Left colon (tissue), 2 donors: ENCODE measurements at places on chromosomes 6 and 20. TPM values are rescaled to one million over a fixed set of nuclear protein-coding genes. Genes with fewer than 3 reads are reported as not detected.

FAM209B gene
- not detected for total RNA-seq

B3GAT2 gene
- not detected for total RNA-seq

VSTM2L gene
- 1.1 TPM for total RNA-seq

LAMA5 gene
- total RNA-seq = 18.2 TPM

MCCD1 gene
- total RNA-seq = not detected

CST11 gene
- total RNA-seq = not detected

LAMA4 gene
- total RNA-seq = 31.8 TPM

TMEM74B gene
- total RNA-seq = 2.2 TPM

SS18L1 gene
- total RNA-seq = 17.2 TPM

GMNN gene
- total RNA-seq = 67.2 TPM

GRCh38 chr6:5723841-5724691, 282.7 kb downstream of the NRN1 start:
- DNase-seq = peak; percentile 36

DNA sequence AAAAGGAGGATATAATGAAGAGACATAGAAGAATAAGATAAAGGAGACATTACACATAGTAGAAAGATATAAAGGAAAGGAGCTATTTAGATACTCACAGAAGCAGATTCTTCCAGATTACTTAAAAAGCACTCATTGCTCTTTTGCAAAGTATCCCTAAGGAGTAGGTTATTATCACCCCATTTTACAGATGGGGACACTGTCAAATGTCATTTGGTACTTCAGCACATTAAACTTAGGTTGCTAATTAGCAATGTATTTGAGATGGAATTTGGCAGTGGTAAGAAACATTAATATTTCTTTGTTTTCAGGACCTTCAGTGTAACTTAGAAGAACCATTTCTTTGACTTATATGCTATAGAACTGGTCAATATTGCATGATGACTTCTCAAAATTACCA, 11.9 kb upstream of the HIVEP1 start:
- DNase-seq = no peak

DNA sequence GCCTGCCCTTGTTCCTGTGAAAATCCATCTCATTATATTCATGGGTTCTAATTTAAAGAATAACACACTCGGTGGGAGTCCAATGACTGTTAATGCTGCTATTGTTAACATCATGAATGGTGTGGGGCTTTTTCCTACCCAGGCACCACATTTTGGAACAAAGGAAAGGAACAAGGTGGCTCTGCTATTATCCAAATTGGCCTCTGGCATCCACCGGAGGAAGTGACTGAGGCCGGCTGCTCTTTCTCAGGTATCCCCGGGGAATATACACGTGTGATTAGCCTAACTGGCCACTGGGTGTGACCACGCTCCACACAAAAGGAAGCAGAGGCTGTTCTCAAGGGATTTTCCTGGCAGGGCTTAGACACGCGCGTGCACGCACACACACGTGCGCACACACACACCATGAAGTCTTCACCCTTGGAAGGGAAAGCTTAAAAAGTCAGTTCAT, 601.2 kb upstream of the ARID1B start:
- DNase-seq = no peak

GRCh38 chr20:13085275-13085674, 76.5 kb downstream of the SPTLC3 start:
- DNase-seq = no peak

DNA sequence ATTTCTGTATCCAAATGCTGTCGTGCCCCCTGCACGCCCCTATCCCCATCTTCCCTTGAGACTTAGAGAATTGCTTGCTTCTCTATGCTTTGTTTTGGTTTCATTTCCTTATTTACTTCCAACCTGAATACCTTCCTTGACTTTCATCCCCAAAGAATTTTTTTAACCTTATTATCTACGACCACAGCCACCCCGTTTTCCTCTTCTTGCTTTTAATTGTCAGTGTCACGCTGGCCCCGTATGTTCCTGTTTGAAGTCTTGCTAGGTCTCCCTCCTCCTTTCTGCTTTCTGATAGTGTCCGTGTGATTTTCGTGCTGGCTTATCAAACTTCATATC, 40.1 kb downstream of the RNF217 start:
- DNase-seq = no peak

DNA sequence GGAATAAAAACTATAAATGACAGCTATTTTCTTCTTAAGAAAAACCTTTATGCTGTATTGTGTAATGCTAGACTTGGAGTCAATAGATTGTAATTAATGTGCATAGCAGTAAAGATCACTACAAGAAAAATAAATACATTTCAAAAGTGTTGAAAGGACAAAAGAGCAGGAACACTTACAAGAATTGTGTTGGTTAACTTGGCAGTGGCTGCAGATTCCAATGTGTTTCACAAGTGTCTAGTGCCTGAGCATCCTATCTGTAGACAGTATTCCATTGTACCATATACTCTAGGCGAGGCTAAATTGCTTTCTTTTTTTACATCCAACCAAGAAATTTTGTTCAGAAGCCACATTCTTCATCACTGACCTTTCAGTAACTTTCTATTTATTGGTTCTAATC, 924.1 kb downstream of the EPHA7 start:
- DNase-seq = no peak

DNA sequence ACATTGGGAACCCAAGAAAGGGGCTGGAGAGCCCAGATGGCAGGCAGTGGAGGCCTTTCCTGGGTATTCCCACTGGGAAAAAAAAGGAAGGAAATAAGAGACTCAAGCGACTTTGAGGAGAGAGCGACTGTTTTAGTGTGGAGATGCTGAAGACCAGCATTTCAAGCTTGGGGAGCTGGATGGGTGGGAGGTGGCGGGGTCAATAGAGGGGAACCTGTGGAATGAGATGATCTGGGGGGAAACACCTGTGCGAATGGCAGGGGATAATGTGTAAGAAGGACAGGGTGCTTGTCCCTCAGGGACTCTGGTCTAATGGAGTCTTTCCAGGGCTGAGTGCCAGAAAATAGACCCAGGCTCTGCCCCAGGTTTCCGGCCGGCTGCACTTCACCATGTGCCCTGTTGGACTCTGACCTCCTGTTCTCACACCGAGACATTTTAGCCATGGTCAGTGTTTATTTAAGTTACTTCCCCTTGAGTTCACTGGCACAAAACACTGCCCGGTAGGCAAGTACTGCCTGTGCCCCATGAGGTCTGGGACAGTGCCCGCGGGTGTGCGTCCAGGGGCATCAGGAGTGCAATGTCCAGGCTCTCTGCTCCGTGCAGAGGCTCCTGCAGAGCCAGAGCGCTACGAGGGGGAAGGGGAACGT, 50.4 kb upstream of the NKX2-2 start:
- DNase-seq = no peak

GRCh38 chr6:127959869-127960268, 59.0 kb upstream of the THEMIS start:
- DNase-seq = no peak

DNA sequence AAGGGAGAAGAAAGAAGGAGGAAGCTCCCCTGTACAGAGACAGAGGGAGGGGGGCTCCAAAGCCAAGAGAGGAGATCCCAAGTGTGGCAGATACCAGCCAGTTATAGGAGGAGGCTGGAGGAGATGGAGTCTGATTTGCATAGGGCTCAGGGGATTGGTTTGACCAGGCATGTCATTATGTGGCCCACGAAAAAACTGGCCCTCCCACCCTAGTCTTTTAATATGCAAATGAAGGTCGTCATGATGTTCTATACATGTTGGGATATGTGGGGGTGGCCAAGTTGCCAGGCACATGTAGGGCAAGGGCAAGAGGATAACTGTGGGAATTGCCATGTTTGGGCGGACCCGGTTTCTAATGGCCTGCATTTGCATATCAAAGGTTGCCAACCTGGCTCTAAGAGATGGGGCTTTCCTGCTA, 17.6 kb upstream of the ZFP64 start:
- no peak for DNase-seq

DNA sequence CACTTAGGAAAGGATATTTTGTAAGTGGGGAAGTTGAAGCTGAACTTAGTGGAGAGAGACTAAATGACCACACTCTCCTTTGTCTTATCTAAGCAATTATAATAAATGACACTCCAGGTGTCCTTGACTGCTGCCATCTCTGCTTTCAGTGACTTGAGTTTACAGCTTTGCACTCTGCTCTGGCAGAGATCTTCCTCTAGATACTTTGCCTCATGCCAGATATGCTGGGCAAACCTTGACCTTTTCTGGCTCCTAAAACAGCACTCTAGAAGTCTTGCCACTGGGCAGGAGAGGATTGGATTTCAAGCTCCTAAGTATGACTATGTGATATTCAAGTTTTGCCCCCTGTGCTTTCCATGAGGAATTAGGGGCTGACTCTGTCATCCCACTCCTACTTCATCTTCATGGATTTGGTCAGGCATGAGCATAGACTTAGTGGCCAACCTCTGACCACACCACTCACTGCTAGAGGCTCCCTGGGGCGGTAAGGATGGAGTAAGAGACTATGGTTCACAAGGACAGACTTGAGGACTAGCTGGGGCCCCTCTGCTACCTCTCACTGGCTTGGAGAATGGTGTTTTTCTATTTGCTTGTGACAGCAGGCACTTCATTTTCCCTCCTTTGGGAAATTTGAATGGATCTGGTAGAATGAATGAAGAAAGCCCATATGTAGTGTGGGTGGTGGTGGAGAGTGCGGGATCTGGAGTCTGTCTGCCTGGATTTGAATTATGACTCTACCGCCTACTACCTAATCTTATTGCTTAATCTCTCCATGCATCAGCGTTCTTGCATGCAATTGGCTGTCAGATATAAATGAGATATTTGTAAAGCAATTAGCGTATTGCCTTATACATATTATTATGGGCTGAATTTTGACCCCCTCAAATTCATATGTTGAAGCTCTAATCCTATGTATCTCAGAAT, 191.4 kb downstream of the REV3L start:
- no peak for DNase-seq

- DNase-seq = no peak
These were observed 17.5 kb downstream of the DNMT3B start for GRCh38 chr20:32779500-32780211.

- no peak for DNase-seq
These were observed 12.5 kb downstream of the AGPAT4 start for GRCh38 chr6:161261325-161261724.

DNA sequence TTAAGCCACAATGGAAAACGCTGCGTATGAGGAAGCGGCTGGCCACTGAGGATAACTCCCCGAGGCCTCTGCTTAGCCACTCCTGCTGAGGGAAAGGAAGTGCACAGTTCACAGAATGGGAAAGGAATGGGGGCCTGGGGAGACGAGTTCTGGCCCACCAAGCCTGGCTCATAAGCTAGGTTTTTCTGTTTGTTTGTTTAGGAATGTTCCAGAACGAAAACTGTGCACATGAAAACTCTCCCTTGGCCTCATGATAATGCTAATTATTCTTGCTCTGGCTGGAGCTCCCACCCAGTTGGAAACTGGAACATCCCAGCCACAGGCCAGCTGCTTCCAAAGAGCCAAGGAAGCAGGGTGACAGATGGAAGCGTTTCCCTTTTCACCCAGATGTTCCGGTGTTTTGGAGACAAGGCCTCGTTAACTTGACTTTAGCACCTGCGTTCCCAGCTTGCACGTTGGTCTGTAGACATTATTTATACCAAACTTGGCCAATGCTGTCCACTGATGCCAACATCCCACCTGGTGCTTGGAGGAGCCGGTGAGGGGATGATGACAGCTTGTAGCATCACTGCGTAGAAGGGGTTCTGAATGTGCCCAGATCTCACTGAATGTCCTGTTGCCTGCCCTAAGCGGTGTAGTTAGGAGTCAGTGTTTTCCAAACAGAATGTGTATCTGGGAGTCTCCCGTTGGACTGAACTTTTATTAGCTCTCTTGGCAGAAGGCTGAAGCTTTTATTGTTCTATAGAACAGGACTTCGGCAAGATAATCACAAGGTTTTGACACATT, 34.5 kb downstream of the APCDD1L start:
- DNase-seq = no peak

- DNase-seq = no peak
These were observed 2.4 kb upstream of the CST3 start for GRCh38 chr20:23640018-23640601.

DNA sequence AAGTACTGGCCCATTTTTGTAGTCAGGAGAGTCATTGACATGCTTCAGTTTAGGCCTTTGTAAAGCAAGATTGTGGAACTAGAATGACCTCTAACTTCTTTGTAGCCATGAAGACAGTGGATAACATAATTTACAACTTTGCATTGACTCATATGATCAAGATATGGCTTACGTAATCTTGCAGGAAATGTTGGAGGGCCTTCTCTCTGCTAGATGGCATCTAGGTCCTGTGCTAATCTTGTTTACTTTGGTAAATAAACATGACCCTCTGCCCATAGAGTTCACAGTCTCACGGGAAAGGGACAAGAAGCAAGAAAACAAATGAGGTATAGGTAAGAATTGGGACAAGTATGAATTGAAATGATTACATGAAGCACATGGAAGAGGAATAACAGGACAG, 355.2 kb upstream of the ARID1B start:
- no peak for DNase-seq

DNA sequence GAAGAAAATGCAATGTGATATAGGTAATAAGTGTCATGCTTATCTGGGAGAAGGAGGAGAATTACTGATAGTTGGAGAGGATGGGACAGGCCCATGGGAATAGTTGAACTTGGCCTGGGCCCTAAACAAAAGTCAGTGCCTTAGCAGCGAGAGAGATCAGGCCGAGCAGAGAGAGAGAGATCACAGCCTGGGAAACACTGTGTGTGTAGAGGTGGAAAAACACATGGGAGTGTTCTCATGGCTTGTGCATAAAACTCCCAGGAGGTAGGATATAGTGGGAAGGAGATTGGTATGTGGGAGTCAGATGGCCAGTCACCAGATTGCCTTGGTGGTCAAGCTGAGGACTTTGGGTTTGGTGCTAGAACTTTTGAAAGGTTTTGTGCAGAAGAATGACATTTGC, 47.6 kb downstream of the FIG4 start:
- DNase-seq = no peak

GRCh38 chr20:24772667-24773066, 176.4 kb upstream of the CST7 start:
- no peak for DNase-seq

DNA sequence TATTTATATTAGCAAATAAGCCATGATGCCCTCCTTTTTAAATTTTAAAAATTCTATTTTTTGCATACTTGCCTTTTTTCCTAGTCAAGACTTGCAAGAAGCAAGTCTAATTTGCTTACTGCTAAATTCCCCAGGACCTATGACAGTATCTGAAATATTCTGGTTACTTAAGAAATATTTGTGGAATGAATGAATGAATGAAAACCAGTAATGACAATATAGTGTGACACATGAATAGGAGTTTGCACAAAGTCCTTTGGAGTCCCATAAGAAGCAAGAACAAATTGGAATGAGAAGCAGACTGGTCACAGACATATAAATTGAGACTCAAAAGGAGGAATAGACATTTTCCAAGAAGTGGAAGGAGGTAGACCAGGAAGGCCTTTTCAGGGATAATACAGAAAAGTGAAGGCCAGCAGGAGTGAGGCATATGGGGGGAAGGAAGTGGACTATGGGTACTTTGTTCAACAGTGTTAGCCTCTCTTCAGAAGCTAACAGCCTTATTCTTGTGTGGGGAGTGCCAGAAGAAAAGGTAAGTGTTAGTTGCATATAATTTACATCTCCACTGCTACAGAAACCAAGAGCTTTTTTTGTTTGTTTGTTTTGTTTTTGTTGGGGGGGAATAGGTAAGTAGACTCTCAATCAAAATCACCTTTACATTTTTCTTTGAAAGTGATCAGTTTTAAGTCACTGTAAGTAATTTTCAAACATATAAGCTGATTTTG, 93.6 kb upstream of the FAM184A start:
- DNase-seq = no peak
